ENCODE measurements at places on chromosomes 2 and 18.

DNA sequence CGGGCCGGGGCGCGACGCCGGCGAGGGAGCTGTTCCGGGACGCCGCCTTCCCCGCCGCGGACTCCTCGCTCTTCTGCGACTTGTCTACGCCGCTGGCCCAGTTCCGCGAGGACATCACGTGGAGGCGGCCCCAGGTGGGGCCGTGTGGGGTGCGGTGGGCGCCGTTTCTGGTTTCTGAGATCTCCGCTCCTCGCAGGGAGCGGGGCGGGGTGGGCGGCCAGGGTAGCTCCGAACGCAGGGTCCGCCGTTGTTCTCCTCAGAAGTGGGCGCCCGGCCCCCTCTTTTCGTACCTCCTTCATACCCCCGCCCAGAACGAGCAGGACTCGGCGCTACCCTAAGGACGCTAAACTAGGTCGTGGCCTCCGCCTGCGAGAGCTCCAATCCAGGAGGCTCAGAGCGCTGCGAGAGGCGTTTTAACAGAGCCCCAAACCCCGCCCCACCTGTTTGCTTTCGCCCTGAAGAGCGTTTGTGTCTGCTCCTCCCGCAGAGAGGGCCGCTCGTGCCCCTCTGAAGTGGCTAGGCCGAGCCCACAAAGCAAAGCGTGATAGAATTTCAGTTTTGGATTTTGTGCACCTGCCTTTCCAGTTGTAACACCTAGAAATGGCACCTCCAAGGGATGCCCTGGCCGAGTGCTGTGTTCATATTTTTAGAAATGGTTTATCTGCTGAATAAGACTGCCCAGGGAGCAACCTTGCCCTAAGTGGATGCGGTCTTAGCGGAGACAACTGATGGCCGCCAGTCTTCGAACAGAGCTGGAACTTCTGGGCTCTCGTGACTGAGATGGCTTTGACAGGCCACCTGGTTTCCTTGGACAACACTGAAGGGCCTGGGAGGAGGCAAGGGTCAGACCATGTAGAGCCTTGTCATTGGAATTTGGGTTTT, 626 bp downstream of the CAPN10 start:
- peak; percentile 27 for DNase-seq

DNA sequence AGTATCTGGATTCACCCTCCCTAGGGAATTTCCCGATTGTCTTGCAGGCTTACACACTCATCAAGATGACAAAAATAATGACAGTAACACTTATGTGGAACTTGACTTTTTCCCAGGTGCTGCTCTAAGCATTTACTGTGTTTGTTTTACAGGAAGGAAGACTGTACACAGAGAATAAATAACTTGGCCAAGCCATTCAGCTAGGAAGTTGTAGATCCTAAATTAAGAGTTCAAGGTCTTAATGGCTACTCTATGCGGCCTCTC, 549 bp upstream of the DPP4 start:
- DNase-seq, result no peak

DNA sequence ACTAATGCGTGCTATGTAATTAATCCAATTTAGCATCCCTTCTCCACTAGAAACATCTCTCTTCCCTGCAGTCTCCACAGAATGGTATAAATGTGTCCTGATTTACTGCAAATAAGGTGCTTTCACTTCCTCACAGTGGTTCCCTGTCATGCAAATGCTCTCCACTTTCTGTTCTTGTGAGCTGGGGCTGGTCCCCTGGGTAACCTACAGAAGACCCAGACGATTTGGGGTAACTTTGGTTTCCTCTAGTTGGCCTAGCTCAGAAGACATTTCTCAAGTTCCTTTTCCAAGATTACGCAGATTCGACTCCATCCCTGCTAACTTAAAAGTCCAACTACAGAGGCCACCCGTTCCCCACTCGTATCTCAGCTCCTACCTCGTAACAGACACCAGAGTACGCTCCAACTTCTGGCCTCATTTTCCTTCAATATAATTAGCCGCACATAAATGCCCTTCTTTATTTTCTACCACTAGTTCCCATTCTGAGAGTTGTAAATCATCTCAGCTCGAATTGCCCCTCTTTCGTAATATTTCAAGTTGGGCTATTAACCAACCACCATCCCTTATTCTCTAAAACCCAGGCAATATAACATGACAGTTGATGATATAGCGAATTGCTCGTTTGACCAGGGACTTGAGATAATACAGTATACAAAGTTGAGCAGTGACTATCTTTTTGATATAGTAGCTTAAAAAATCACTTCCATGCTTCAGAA, 28.8 kb upstream of the NEDD4L start:
- peak; percentile 49 for DNase-seq

DNA sequence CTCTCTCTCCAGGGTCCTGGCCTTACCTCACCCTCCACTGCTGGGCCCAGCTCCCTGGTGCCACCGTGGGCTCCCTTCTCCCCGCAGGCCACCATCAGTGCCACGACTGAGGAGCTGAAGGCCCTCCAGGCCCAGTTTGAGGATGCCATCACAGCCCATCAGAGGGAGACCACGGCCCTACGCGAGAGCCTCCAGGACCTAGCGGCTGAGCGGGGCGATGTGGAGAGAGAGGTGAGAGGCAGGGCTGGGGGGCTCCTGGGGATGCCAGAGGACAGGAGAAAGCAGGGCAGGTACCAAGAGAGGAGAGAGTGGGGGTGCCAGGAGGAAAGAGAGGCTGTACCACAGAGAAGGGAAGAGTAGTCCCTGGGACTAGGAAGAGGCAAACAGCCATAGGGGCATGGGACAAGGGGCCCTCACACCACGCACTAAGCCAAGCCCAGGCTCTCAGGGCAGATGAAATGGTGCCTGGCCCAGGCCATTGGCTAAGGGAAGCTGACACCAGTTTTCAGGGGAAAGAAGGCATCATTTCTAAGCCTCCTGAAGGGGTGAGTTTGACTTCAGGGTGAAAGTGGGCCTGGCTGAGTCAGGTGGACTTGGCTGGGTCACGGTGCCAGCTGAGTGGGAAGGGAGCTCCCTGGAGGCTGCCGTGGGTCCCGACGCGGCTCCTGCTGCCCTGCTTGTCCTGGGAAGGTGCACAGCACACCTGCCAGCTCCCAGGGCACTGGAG, 39.0 kb upstream of the SNED1 start:
- DNase-seq, result no peak

DNA sequence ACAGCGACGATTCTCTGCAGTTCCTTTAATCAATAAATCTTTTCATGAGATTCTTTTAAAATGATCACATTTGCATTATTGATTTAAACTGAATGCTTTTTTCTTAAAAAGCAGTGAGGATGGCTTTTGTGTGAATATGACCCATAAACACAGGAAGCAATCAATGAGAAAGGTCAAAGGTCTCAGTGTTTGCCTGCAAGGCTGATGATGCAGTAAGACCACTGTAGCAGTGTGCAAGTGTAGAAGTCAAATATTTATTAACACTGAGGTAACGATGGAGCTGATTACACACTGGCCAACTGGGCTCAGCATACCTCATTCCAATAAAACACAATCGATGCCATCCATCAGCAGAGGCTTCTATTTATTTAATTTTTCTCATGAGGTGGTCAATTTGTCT, 633.5 kb downstream of the DCDC2C start:
- DNase-seq, result no peak

DNA sequence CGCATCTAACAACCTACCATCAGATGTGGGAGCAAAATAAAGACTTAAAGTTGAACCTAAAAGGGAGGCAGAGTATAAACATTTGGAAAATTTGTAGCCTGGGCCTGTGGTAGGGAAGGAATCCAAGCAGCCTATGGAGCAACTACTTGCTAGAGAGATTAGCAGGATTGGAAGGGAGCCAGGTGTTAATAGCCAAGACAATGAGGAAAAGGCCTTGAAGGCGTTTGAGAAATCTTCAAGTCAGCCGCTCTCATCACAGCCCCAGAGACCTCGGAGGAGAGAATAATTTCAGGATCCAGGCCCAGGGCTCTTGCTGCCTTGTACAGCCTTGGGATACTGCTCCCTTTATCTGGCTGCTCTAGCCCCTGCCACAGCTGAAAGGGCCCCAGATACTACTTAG, 219.7 kb downstream of the THSD7B start:
- no peak for DNase-seq

DNA sequence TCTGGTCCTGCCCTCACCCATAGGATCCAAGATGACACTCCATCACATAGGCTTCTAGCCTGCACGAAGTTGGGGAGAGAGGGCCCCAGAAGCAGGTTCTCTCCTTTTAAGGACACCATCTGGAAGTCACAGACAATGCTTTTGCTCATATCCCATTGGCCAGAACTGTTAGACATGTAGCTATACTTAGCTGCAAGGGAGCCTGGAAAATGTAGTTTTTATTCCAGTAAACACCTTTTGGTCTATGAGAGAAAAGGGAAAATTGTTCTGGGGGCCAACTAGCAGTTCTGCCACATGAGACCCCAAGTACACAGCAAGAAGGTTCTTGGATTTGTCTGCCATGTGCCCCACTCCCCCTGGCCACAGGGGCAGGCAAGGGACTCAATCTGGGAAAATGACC, 206.1 kb downstream of the ZFP36L2 start:
- no peak for DNase-seq

DNA sequence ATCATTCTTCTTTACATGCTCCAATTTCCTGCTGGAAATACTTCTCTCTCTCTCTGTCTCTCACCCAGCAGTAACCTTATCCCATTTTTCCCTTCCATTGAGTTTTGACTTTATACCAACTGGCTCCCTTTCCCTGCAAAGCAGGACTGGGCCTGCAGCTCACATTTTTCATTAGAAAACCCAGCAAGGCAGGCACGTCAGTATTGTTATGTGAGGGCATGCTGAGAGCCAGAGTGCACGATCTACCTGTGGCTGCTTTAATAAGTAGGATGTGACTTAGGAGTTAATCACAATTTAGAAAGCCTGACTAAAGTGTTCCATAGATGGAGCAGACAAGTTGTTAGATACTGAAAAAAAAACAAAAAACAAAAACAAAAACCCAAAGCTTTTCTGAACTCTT, 5.2 kb upstream of the NDUFV2 start:
- DNase-seq, result no peak

GRCh38 chr2:167826906-167827305, 420.5 kb downstream of the STK39 start:
- DNase-seq, result no peak

DNA sequence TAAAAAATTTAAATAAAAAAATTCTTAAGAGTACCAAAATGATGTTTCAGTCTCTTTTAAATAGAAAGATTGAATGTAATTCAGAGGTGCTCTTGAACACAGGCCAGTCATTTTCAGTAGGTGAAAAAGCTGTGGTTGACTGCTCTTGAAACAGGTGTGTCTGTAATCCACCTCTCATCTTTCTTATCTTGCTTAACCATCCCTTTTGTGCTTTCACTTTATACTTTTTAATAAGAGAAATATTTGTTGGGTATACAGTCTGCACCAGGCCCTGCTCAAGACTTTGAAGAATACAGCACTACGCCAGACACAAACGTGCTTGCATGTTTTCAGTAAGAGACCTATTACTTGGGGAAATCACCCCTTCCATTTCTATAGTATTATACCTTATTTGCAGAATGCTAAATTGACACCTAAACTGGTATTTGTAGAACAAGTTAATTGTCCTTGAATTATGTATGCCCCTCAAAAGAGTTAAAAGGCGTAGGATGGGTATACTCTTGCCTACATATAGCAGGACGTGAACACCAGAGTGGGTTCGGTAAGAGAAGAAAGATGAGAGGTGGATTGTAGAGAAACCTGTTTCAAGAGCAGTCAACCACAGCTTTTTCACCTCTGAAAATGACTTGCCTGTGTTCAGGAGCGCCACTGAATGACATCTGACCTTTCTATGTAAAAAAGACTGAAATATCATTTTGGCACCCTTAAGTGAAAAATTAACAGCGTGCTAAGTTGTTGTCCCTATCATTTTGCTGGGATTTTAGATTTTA, 4.0 kb upstream of the RTN4 start:
- DNase-seq, result no peak

GRCh38 chr2:151556121-151556520, 146.4 kb downstream of the RIF1 start:
- DNase-seq, result no peak

- peak; percentile 32 for DNase-seq
Observed at GRCh38 chr18:23283916-23284430, 148.7 kb downstream of the CABLES1 start.

DNA sequence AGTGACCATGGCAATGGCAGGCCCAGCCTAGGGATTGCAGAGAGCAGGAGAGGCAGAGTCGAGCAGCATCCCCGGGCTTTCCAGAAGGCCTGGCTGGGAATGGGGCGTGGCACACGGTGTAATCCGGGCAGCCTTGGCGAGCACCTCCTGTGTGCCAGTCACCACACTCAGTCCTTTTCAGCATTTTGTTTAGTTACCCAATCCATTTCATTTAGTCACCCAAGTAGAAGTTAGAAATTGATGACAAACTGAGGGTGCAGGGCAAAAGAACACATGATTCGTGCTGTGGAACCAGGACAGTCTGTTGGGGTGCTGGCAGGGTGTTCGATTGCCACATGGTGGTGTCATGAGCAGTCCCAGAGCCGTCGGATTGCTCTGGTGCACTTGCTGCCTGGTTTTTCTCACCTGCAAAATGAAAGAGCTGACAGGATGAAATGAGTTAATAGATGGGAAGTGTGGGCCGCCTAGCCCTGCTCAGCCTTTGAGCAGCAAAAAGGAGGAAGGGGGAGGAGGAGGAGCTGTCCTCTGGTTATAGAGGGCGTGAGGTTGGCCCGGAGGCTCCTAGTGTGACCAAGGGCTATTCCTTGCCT, 299.4 kb downstream of the AGAP1 start:
- DNase-seq, result no peak

All from stimulated activated naive B cell treated with anti-CD40 and anti-IgM and Interleukin-4, amounts not matched to agents 10 μg/mL and 1 μg/mL and 100 μg/mL, for 72 hours (primary cell).